T-helper 2 cell treated with Interferon-gamma antibody and Interleukin-4, amounts not matched to agents 100 ng/mL and 5 ng/mL, for 36 hours (primary cell): ENCODE measurements at places on chromosomes 1 and 21. TPM values are rescaled to one million over a fixed set of nuclear protein-coding genes. Genes with fewer than 3 reads are reported as not detected.

PLA2G5 gene
- total RNA-seq = not detected in 2 replicates

CYP4A22 gene
- total RNA-seq = not detected in 2 replicates

ASCL5 gene
- total RNA-seq = not detected in 2 replicates

ACOT11 gene
- 2.0 TPM in 2 replicates for total RNA-seq

RPS6KC1 gene
- 10.1 and 10.6 TPM in 2 replicates for total RNA-seq

PBXIP1 gene
- total RNA-seq = 64.6 and 68.4 TPM in 2 replicates

SUSD4 gene
- total RNA-seq = 1.7 and 2.4 TPM in 2 replicates

OR14K1 gene
- not detected in 2 replicates for total RNA-seq

TSPAN2 gene
- 3.3 and 3.4 TPM in 2 replicates for total RNA-seq

KRTAP13-2 gene
- total RNA-seq = not detected in 2 replicates

C1orf21 gene
- 2.3 and 3.3 TPM in 2 replicates for total RNA-seq

TSSK3 gene
- 0.64 and 1.7 TPM in 2 replicates for total RNA-seq

OR4F16 gene
- not detected in 2 replicates for total RNA-seq

PTP4A2 gene
- 540 and 560 TPM in 2 replicates for total RNA-seq

BEND5 gene
- 1.7 and 2.3 TPM in 2 replicates for total RNA-seq

ZNF593OS gene
- total RNA-seq = not detected in 2 replicates

RNU1-3 gene
- 2,343 and 2,397 TPM in 2 replicates for total RNA-seq

NEGR1 gene
- total RNA-seq = not detected in 2 replicates

ERG gene
- 0.05 TPM in 1 of 2 replicates, not detected in the other for total RNA-seq

RCC1 gene
- 79.6 and 82.6 TPM in 2 replicates for total RNA-seq

ATXN7L2 gene
- 9.0 and 10.5 TPM in 2 replicates for total RNA-seq

CASQ1 gene
- 0.11 TPM in 1 of 2 replicates, not detected in the other for total RNA-seq

MANEAL gene
- total RNA-seq = 1.9 TPM in 2 replicates

SELL gene
- total RNA-seq = 517 and 529 TPM in 2 replicates
